ENCODE measurements at places on chromosomes 2 and 18.

- no peak for DNase-seq
Observed at GRCh38 chr2:237153181-237153580, 67.5 kb downstream of the COPS8 start.

DNA sequence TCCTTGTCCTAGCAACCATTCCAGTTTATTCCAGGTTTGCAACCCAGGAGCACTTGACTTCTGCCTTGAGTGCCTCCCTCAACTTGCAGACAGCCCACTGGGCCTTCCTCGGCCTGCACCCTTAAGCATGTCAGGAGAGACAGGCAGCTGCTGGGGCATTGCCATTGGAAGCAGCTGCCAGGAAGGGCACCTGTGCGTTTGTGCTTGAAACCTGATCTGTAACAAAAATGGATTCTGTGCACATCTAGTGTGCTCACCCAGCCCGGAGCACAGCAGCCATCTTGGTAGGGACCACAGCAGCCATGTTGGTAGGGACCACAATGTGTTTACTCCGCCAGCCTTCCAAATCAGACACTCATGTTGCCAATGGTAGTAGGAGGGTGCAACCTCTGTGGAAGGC is 44.3 kb upstream of the GLI2 start:
- no peak for DNase-seq

- no peak for DNase-seq
Observed at GRCh38 chr18:58407263-58407648, 221.6 kb downstream of the ALPK2 start.

- DNase-seq, result no peak
Observed at GRCh38 chr2:9092383-9093282, 89.1 kb upstream of the MBOAT2 start.
